ENCODE measurements at places on chromosomes 5 and 9.

- no peak for DNase-seq
Measured at GRCh38 chr5:50302815-50303490, 138.1 kb downstream of the EMB start.

DNA sequence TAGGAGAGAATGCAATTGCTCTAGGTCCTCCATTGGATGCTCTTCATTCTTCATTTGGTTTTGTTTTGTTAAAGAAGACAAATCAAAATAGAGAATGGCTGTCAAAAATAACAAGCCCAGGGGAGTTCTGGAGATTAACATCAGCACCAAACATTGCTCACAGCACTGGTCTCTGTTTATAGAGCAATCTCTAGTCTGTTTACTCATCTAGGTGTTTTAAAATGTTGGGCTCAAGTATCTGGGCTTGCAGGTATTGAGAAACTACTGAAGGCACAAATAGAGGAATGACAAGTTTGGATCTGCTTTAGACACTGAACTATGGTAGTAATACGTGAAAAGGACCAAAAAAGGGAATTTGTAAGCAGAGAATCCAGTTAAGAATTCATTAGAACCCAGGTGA, 77.0 kb upstream of the TMC1 start:
- no peak for DNase-seq

GRCh38 chr5:114266374-114266773, 95.5 kb upstream of the KCNN2 start:
- DNase-seq, result no peak

GRCh38 chr9:108783326-108783725, 72.5 kb downstream of the ACTL7B start:
- no peak for DNase-seq

- no peak for DNase-seq
Measured at GRCh38 chr5:119275601-119276173, 80.1 kb upstream of the TNFAIP8 start.

DNA sequence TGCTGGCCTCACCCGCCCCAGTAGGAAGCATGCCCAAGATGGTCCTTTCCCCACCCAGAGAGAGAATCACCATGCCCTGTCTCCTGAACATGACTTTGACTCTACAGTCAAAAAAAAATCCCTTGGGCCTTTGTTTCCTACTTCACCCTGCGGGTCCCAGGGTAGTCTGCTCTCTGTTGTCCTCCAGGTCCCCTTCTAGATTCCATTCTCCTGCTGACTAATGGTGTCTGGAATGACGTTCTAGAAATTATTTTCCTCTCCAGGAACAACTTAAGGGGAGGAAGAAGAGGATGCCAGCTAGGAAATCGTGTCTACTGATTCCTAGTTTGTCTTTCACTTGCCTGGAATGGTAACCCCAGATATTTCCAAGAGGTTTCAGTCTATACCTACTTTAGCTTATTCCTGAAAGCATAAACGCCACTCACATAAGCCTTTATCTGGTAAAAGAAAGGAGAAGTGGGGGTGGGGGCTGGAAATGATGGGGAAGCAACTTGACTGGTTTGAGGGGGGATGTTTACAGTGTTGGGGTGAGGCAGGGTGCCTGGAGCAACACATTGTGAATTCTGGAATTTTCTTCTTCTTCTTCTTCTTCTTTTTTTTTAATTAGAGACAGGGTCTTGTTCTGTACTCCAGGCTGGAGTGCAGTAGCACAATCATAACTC, 93.9 kb downstream of the SNX18 start:
- DNase-seq, result no peak

GRCh38 chr9:99040251-99040900, 64.5 kb upstream of the TGFBR1 start:
- no peak for DNase-seq
